ENCODE measurements at places on chromosomes 7 and 10.

GRCh38 chr7:98180751-98181150 lies 30.5 kb upstream of the BHLHA15 start:
- DNase-seq = no peak

GRCh38 chr10:127755753-127756152 lies 18.8 kb downstream of the FOXI2 start:
- DNase-seq = no peak

DNA sequence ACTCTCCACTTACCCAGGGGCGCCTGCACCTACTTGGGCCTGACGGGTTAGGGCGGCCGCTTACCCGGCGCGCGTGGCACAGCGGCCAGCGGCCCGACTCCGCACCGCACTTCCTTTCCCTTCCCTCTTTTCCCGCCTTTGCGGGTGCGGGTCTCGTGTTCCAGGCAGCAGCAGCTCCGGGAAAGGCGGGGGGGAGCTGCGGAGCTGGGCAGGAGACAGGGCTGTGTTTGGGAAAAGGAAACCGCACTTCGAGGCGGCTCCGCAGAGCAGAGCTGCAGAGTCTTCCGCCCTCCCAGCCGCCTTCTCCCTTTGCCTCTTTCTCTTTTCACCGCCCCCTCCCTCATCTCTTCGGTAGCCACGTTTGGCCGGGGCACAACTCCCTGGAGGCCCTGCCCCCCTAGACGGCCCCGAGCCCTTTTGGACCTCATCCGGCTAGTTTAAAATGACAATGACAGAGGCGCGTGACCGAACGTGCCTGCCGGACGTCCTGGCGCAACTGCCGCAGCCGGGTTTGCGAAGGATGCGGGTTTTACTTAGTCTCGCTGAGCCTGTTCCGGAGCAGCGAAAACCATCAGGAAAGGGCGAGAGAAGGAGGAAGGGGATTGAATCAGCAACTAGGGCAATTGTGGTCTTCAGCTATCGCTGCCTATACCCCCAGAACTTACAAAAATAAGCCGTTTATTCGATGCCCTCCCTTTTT lies 7.9 kb upstream of the PAX2 start:
- DNase-seq = peak; percentile 30

- no peak for DNase-seq
Measured at GRCh38 chr10:73449113-73449512, 15.8 kb upstream of the MSS51 start.

- no peak for DNase-seq
Measured at GRCh38 chr7:113444261-113444660, 325.9 kb upstream of the SMIM30 start.

GRCh38 chr10:24793648-24794379 lies 70.1 kb upstream of the ARHGAP21 start:
- DNase-seq = no peak

DNA sequence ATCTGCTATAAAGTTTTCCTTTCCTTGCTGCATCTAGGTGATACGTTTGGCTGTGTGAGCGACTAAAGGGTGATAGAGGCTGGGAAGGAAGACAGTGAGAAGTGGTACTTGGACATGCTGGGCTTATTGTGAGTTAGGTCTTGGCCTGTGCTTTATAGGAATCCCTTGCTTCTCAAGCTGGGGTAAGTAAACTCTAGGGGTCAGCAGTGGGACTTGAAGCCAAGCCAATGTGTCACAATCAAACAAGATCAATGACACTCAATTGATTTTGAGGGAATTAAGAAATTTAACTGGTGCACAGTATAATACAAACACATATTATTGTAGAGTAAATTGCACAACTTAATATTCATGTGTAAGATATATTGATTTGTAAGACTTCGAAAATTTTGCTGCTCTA lies 155.8 kb upstream of the AOAH start:
- no peak for DNase-seq

DNA sequence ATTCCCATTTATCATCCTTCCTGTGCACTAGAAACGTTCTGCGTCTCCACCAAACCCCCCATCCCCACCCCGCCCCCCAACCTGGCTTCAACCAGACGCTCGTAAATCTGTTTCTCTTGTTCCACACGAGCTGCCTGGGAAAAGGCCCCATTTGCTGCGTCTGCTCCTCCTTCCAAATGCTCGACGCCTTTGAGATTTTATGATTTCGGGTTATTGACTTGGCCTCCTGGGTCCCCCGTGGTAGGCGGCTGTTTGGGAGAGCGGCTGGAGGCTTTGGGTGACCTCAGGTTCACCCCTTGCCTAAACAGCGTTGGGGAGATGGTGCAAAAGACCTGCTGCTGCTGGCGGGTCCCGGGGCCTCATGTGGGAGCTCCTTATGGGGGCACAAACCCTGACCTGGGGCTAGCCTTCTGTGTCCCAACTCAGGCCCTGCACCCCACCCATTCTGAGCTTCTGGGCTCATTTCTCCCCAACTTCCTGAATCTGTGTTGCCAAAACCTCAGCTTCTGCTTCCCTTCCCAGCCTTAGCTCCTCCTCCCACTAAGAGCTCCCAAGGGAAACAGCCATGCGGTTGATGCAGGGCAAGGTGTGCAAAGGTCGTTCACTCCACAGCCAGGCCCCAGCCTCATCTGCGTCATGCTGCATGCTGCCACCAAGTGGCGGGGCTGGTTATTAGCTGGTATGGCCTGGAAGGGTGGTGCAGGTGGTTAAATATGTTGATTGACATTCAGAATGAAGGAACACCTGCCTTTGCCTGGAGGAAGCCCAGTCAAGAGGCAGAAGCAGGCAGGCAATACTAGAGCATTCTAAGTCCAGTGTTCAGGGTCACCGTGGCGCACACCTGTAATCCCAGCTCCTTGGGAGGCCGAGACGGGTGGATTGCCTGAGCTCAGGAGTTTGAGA lies 49.1 kb upstream of the ELN start:
- peak; percentile 52 for DNase-seq

DNA sequence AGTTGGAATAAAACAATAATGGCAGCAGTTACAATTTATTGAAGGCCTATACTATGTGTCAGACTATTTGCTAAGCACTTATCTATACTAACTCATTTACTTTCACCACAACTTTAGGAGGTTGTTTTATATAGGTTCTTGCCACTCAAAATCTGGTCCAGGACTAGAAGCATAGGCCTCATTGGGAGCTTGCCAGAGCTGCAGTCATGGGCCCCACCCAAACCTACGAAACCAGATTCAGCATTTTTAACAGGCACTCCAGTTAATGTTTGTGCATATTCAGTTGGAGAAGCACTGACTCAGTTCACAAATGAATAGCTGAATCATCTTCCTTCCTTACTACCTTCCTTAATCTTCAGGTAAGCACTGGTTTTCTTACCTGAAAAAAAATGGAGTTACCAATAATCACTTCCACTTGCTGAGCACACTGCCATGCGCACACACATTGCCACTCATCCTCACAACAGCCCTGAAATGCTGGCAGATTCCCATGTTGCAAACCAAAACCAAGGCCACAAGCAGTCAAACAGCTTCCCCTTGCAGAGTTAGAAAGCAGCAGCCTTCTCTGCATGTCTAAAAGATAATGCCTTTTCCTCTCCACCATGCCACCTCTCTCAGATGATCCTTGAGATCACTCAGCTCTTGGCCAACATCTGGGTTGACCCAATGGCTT lies 122.4 kb downstream of the SLC16A9 start:
- DNase-seq = no peak

DNA sequence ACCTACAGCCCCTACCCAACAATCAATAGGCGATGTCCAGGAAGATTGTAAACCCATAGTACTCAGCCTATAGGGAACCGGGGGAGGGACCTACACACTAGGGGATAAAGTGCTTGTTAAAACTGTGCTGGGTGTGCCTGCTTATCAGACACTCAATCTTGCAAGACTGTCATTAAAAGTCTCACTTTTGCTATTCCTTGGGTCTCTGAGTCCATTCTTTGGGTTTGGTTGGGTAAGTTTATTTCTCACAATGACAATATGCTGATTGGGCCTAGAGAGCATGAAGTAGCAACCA lies 45.6 kb downstream of the PTPRE start:
- DNase-seq = peak; percentile 29

- no peak for DNase-seq
Measured at GRCh38 chr10:43408331-43408709, 666 bp downstream of the HNRNPF start.

GRCh38 chr7:33327427-33327826 lies 198.1 kb downstream of the BBS9 start:
- DNase-seq = no peak

GRCh38 chr7:139695588-139695987 lies 82.2 kb downstream of the HIPK2 start:
- no peak for DNase-seq

GRCh38 chr10:119602241-119603095 lies 5.7 kb upstream of the TIAL1 start:
- peak; percentile 56 for DNase-seq

DNA sequence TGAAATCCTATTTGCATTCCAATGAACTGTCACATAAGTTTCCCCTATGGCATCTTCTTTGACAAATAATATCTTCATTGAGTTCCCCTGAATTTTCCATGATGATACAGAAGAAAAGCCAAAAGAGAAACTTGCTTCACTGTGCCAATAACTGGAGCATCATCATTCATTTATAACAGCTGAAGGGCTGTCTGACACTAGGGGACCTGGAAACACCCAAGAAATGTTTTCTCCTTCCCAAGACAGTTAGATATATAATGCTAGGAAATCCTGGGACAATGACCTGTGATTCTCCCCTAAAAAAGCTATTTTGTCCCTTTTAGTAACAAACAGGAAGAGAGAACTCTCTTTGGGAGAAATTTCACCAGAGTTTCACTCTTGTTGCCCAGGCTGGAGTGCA lies 133.6 kb downstream of the SEMA3C start:
- DNase-seq = no peak
